Activated CD8-positive, alpha-beta memory T cell treated with anti-CD3 and anti-CD28 coated beads for 1 hour (primary cell): ENCODE measurements at places on chromosomes 13 and 19.

DNA sequence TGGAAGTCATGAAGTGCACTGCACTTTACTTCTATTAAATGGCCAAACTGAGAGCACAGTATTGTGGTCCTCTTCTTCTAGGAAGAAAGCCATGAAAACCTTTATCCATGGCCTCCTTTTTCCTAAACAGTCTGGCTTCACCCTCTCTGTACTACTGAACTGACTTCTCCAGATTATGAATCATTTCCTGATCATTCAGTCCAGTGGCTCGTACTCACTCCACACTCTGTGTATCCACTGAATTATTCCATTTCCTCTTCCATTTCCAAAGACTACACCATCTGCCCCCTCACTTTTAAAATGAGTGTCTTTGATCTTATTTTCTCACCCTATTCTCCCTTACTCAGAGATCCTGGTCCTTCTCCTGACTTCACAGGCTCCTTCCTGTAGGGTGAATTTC lies 29.7 kb upstream of the FREM2 start:
- no peak for DNase-seq

GRCh38 chr13:54637366-54637765 lies 1608.8 kb downstream of the OLFM4 start:
- DNase-seq: no peak

- no peak for DNase-seq
Measured at GRCh38 chr19:13652810-13653590, 111.3 kb upstream of the MRI1 start.

DNA sequence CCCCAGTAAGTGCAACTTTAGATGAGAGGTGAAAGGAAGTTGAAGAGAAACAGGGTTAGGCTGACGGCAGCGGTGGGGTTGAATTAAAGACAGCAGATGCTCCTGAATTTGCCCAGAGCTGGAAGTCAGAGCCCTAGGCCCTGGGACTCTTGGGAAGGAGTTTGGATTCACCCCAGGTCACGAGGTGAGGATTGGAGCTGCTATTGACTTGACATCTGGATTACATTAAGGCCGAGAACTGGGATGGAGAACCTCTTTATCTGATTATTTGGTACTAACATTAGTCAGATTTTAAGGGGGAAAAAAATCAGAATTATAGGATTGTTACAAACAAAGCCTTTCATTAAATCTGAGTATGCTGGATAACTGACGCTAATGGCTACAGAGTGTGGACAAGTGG lies 367.2 kb downstream of the ZNF536 start:
- DNase-seq: no peak

DNA sequence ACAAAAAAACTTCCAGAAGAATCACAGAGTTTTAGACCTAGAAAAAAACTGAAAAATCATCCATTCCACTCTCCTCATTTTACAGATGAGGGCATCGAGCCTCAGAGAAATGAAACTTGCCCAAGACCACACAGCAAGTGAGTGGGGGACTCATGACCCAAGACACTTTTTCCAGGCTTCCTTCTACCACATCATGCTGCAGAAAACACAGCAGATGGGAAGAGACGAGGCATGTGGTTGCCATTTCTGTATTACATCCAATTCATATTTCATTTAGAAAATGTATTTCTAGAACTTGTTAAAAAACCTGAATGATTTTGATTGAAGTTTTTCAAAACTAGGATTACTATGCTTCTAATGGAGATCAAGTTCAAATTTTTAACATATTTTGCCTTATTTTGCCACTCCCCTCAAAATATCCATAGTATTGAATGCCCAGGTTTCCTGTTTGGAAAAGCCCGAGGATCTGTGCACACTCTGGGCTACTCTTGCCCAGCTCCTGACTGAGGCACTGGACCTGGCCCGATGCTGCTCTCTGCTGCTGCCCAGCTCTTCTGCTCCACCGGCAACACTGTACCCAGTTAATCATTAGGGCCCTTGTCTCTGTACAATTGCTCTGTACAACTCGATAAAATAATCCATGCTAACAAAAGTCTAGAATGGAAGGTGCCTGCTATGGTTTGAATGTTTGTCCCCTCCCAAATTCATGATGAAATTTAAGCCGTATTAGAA lies 157.4 kb downstream of the EFNB2 start:
- no peak for DNase-seq

GRCh38 chr19:18299654-18300053 lies 18.2 kb upstream of the JUND start:
- DNase-seq: no peak

GRCh38 chr19:54670576-54671357 lies 8.0 kb downstream of the LILRB4 start:
- no peak for DNase-seq

GRCh38 chr13:61685682-61686012 lies 270.0 kb upstream of the PCDH20 start:
- no peak for DNase-seq

DNA sequence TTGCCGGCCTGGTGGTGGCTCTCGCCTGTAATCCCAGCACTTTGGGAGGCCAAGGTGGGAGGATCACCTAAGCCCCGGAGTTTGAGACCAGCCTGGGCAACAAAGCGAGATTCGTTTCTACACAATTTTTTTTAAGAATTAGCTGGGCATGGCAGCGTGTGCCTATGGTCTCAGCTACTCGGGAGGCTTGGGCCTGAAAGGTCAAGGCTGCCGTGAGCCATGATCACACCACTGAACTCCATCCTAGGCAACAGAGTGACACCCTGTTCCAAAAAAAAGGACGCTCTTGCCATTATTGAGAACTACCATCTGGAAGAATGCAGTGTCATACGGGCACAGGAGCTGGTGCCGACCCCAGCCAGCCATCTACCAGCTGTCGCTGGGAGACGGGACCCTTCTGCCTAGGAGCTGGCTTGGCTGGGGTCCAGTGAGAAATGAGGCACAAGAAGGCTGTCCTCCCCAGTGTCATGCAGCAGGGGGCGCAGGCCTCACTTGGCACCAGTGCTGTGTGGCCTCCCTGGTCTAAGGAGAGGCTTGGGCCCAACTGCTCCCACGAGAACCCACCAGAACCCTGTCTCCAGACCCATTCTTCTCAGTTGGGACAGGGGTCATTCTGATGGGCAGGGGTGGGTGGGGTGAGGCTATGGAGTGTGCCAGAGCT lies 12.2 kb upstream of the RELB start:
- peak; percentile 29 for DNase-seq

GRCh38 chr19:49637821-49638738 lies 1.9 kb downstream of the RRAS start:
- DNase-seq: no peak

- no peak for DNase-seq
Measured at GRCh38 chr13:30780338-30780981, 45.1 kb downstream of the ALOX5AP start.

DNA sequence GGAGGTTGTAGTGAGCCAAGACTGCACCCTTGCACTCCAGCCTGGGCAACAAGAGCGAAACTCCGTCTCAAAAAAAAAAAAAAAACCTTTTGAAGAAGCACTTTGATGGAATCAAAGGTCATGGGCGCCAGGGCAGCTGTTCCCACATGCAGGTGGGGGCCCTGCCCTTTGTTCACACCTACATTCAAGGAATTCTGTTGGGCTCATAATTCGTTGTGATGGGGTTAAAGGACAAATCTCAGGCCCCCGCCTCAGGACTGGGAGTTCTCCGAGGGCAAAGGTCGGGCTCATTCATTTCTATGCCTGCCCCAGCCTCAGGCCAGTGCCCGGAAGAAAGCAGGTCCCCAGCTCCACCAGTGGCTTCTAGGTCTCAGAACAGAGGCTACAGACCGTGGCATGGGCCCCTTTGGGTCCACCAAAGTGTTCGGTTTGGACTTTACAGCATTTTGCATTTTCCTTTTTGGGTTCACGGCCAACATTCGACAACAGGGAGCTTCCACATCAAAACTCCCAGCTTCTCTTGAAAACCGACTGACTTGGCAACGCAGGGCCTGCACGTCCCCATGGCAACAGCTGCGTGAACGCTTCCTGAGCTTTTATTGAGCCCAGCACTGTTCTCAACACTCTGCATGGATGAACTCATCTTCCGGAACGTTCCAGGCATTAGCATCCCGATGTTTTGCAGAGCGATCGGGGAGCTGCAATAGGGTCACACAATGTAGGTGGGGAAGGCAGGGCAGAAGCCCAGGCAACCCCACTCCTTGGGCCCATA lies 10.1 kb upstream of the GTF2F1 start:
- no peak for DNase-seq

- DNase-seq: no peak
Measured at GRCh38 chr13:24503379-24503696, 9.2 kb downstream of the PARP4 start.

DNA sequence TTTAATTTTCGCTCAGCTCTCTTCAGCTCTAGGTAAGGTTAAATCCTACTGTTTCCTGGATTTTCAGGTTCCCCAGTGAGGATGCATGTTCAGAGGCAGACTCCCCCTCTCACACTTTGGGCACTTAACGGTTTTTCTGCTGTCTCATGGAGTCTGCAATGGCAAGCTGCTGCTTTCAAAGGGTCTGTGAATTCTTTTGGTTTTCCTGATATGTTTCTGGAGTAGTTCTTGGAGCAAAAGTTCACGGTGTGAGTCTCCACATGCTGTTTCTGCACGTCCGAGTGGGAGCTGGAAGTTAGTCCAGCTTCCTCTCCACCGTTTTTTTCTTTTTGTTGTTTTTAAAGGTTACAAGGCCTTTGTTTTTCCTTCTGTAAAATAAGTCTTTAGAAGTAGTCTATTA lies 35.4 kb downstream of the DNAJC15 start:
- no peak for DNase-seq

DNA sequence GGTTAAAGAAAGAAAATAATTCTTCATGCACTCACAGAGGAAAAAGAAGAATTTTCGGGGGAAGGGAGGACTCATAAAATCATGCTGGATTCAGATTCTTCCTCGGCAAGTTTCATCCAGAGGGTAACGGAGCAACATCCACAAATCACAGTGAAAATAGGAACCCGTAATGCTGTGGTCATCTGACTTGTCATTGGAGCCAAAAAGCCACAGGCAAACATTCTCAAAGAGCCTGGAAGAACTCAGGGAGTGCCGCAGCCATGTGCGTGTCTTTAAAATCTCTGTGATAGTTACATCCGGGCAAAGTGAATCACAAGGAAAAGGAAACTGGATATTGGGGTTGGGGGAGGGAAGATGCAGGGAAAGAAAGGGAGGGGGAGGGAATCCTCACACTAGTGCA lies 33.0 kb upstream of the VSTM2B start:
- DNase-seq: no peak

DNA sequence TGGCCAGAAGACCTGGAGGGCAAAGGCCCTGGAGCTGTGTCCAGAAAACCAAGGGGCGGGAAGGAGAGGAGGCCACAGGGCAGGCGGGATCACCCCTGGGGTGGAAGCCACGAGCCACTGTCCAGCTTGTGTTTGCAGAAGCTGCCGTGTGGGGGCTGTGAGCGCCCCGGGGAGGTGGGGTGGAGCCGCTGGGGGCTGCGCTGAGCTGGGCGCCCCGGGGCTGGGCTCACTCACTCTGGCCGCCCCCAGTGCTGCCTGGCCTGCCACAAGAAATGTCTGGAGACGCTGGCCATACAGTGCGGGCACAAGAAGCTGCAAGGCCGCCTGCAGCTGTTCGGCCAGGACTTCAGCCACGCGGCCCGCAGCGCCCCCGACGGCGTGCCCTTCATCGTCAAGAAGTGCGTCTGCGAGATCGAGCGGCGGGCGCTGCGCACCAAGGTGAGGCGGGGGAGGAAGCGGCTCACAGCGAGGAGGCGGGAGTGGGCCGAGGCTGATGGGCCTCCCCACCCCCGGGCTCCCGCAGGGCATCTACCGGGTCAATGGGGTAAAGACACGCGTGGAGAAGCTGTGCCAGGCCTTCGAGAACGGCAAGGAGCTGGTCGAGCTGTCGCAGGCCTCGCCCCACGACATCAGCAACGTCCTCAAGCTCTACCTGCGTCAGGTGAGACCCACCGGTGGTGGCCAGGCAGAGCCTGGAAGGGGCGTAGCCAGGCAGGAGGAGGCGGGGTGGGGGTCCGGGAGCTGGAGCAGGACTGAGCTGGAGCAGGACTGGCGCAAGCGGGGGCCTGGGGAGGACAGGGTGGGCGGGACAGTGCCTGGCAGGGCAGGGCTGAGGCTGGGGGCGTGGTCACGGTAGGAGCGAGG lies 13.6 kb downstream of the POLR2E start:
- no peak for DNase-seq

DNA sequence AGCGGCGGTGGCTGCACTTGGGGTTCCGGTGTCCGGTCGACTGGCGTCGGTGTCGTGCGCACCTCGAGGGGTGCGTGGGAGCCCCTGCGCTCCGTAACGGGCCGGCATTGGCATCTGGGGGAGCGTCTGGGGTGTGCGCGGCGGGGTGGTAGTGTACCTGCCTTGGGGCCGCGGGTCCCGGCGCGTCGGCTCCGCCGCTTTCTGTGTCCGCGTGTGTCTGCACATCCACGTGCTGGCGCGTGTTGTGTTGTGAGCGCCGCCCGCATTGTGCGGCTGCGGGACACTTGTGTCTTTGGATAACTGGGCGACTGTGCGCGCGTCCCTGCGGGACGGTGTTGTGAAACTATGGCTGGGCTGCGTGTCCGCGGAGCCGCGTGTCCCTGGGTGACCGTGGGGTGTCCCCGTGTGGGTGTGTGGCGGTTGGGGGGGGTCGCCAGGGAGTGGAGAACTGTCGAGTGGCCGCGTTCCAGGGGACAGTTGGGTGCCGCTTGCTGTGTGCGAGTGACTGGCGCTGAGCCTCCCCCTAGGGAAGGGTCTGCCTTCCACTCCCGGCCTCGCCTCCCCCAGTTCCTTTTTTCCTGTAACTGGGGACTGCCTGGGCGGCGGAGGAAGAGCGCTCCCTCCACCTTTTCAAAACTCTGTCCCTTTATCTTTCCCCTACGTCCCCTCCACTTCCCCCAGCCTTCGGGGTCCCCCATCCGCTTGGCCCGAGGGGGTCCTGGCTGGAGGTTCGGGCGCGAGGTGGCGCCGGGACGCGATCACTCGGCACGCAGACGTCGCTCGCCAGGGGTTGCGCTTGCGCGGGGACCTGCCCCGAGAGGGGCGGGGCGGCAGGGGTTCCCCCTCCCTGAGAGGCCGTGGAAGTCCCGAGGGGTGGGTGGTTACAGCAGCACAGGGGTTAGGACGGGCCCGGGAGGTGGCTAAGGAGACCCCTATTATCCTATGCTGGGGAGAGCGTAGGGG lies 5.7 kb upstream of the NFIC start:
- DNase-seq: no peak

DNA sequence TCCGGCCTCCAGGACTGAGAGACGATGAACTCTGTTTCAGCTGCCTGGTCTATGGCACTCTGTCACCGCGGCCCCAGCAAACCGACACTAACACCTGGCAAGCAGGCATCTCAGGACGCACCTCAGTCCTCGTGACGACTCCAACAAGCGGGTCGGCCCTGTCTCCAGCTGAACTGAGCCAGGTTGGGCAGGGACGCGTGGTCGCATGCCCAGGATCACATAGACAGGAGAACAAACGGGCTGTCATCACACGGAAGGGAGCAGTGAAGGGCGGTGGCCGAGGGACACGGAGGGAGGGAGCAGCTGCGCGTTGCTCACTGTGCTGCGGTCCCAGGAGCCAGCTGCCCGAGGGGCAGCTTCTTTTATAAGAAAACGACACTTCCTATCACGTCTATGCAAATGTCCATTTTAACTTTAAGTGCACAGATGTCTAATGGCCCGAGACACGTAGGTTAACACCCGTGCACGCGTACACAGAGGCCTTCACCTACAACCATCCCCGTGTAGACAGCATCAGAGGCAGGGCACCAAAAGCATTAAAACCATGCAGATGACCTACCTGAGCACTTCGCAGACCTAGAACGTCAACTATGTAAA lies 8.9 kb downstream of the SGTA start:
- no peak for DNase-seq
